GM04504 (cell line): ENCODE measurements at places on chromosomes 1 and 21.

GRCh38 chr1:101907264-101907663, 89.5 kb downstream of the OLFM3 start:
- no peak for DNase-seq

DNA sequence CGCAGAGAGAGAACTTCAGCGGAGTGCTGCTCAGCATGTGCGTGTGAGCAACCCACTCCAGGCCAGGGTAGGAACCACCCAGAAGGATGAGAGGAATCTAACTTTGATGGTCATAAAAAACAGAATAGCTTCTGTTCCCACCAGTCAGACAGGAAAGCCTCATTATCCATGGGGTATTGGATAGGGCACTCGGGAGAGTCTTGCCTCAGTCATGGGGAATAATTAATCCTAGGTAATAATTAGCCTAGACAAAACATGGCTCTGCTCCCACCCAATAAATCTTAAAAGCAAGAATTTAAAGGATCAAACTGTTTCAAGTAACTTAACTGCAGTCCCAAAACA, 35.3 kb downstream of the LDLRAD1 start:
- no peak for DNase-seq

DNA sequence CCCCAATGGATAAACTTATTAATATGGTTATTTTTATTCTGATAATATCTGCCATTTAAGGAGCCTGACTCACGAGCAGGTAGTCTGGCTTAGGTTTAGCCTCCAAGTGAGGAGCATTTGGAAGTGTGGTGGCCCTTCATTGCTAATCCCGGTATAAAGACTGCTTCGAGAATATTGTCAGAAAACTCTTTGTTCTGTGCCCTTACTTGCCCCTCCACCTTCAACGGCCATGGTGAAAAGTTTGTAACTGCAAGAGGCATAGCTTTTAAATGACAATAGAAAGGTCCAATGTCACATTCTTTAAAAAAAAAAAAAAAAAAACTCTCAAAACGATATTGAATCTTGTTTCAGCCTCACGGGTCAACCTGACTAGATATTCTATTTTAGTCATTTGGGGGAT, 157.4 kb upstream of the PROX1 start:
- no peak for DNase-seq

GRCh38 chr1:231776010-231776756, 149.6 kb downstream of the DISC1 start:
- peak; percentile 79 for DNase-seq

GRCh38 chr1:160429125-160429561, 28.8 kb downstream of the VANGL2 start:
- DNase-seq = no peak

- no peak for DNase-seq
These were observed 52.9 kb upstream of the CNTN2 start for GRCh38 chr1:204990059-204990664.

DNA sequence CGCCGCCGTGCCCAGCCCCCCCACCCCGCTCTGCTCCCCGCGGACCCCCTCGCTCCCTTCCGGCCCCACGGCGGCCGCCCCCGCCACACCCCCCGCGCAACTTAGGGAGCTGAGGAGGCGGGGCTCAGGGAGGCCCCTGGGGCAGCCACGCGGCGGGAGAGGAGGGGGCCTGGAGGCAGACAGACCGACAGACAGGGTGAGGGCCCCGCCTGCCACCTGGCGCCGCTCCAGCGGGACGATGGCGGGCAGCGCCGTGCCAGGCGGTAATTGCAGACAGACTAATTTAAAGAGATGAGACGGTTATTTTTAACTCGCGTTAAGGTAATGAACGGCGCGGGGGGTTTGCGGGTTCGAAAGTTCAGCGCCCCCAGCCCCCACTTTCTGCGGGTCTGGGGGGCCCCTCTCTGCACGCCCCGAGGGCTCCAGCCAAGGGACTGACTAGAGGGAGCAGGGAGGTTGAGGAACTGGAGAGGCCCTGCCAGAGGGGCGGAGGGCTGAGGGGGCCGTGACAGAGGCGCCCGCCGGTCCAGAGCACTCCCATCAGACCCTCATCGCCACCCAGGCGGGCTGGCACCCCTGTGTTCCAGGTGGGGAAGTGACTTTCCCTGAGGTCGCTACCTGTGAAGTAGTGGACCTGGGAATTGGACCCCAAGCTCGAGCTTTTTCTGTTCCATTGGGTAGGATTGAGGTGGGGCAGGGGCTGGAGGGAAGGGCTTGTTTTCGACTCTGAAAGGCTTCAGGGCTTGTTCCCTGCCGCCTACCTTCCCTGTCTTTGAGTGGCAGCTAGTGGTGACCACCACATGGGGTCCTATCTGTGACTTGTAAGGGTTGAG, 5.4 kb downstream of the FOXO6 start:
- DNase-seq = no peak

- DNase-seq = no peak
These were observed 34.5 kb downstream of the KLHDC7A start for GRCh38 chr1:18515120-18515667.

- DNase-seq = no peak
These were observed 29.2 kb downstream of the FYB2 start for GRCh38 chr1:56790036-56790435.

- no peak for DNase-seq
These were observed 145.9 kb downstream of the PGBD5 start for GRCh38 chr1:230280054-230280795.

DNA sequence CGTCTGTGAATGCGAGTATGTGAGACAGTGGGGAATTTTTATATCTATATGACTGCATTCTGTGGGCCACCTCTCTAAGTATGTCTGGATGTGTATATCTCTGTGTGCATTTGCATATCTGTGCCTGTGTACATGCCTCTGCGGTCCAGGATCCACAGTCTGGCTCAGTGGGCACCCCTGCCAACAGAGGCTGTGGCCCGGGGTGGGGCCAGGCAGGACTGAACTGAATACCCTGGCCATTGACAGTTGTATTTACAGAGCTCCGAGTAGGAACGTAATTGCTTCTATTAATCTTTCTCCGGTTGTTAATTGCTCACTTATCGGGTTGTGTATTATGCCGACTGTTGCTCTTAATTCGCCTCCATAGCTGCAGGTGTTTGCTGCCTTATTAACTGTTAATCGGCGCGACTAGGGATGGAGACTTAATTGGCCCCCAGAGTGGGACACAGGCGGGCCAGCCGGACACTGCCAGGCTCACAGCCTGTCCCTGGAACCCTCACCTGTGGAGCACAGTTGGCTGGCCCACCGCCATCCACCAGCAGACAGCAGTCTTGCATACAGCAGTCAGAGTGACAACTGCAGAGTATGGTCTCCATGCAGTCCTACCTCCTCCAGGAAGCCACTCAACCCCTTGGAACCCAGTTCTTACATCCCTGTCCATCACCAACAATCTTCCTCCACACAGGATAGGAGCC, 22.4 kb upstream of the ADGRB2 start:
- DNase-seq = no peak

GRCh38 chr1:232594768-232595698, 34.9 kb downstream of the SIPA1L2 start:
- DNase-seq = no peak

DNA sequence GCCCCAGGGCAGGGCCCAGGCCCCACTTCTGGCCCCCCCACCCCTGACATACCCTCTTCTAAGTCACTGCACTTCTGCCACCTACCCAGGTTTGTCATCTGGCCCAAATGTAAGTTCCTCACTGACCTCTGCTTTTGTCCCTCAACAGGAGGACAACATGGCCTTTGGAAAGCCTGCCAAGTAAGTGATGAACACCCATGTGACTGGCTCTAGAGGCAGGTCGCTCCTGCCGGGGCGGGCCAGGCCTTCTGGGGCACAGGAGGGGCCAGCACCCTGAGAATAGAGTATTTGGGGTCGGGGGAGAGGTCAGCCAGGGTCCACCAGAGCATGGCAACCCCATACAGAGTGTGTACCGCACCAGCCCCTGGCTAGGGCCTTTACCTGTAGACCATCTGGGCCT, 9.9 kb upstream of the SYTL1 start:
- DNase-seq = no peak

DNA sequence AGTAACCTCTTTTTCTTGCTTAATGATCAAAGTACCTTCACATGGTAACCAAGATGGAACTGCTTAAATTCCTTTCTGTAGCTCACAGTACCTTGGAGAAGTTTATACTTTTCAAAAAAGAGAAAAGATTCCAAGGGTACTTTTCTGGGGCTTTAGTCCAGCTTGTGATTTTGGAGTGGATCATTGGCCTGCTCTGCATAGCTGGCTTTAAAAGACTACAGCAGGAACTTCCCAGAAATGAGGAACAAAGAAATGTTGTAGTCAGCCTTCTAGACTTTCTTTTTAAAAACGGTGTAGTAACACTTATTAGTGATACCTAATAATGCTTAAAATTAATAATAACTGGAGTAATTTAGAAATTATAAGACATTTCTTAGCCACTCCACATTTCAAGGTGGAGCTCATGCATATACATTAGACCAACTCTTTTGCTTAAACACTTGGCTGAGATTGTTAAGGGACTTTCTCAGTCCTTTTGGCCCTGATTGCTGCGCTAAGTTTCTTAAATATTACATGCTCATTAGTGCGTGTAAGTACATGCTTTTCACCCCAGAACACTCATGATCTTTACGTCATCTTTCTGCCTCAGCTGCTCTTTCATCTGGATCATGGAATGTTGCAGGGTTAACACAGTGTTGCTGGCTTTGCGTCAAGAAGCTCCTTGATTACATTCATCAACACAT, 57.3 kb downstream of the SDCCAG8 start:
- no peak for DNase-seq

DNA sequence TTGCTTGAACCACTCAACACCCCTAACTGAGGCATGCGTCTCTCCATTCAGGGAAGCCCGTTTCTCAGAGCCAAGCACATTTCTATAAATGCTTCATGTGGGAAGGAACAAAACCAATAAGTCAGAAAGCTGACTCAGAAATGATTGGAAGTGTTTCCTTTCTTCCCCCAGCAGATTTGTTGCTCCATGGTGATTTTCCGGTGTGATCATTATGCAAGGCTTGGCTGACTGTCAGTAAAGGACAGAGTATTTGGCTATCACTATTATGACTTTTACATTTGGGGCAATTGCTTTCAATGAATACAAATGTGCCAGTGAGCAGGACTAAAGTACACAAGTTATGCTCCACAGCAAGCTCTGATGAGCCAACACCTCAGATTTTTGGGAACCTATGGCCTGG, 53.3 kb upstream of the ZC3H11B start:
- no peak for DNase-seq

DNA sequence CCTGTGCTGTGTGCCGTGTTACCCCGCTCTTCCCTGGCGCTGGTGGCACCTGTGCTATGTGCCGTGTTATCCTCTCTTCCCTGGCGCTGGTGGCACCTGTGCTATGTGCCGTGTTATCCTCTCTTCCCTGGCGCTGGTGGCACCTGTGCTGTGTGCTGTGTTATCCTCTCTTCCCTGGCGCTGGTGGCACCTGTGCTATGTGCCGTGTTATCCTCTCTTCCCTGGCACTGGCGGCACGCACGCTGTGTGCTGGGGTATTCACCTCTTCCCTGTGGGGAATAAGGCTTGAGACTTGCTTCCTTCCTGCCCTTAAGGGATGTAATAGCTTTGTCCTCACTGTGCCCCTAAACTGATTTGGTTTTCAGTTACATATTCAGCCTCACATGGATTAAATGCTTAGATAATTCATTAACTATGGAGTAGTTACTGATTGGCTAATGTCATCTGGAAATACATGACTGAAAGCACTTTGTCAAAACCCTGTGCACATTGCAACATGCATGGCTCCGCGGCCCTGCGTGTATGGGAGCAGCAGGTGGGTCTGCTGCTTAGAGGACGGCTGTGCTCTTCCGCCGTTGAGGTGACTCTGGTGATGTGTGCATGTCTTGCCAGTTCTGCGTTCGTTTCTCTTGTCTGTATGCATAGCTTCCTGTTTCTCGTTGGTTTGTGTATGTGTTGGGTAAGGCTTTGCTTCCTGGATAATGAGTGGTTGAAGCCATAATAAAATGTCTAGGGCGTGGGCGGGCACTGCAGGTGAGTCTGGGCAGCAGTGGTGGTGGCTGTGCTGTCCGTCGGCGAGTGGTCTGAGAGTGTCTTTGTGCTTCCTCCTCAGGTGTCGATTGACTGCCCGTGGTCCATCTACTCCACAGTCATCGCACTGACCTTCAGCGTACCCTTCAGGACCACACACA, 17.9 kb upstream of the PWP2 start:
- DNase-seq = no peak

DNA sequence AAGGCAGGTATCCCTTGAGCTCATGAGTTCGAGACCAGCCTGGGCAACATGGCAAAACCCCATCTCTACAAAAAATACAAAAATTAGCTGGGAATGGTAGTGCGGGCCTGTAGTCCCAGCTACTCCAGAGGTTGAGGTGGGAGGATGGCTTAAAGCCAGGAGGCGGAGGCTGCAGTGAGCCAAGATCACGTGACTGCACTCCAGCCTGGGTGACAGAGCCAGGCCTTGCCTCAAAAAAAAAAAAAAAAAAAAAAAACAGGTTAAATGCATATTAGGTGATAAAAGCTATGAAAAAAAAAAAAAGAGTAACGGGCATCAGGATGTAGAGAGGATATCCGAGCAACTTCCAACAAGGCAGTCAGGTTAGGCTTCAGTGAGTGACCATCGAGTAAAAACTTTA, 2.8 kb upstream of the SRRM1 start:
- DNase-seq = no peak

DNA sequence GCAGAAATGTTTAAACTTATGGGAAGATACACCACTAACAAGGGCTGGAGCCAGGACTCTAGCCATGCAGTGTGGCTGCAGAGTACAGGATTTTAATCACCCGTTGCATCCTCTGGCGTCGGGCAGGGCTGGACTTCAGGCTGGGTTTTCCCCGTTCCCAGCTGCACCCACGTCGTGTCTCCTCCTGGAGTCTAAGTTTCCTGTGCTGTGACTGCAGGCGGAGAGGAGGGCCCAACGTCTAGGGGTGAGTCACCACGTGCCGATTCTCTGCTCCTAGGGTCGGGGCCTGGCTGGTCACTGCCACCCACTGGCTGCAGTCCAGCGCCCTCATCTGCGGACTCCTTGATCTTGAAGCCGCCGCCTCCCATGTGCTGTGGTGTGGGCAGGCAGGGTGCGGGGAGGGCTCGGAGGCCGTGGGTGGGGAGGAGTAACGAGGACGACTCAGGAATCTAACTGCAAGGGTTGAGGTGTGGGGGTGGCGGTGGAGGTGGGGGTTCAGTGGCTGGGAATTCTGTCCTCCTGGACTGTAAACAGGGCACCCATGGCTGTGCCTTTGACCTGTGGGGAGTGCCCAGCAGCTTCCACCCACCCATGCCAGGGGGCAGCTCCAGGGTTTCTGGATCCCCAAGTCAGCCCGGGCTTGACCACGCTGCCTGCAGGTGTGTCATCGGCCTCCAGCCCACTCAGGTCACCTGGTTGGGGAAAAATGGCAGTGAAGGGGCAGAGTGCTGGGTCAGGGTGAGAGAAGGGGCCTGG, 77.8 kb downstream of the ALPL start:
- DNase-seq = peak; percentile 58

- DNase-seq = no peak
These were observed 11.2 kb downstream of the MYOC start for GRCh38 chr1:171641076-171641864.
